ENCODE measurements at places on chromosomes 2 and 18.

GRCh38 chr2:71689393-71689792 is 236.0 kb downstream of the DYSF start:
- no peak for DNase-seq

- no peak for DNase-seq
Measured at GRCh38 chr2:201135386-201135785, 19.4 kb downstream of the CFLAR start.

- no peak for DNase-seq
Measured at GRCh38 chr2:30372826-30373225, 74.2 kb upstream of the LCLAT1 start.

- no peak for DNase-seq
Measured at GRCh38 chr18:784470-785172, 27.4 kb downstream of the YES1 start.

DNA sequence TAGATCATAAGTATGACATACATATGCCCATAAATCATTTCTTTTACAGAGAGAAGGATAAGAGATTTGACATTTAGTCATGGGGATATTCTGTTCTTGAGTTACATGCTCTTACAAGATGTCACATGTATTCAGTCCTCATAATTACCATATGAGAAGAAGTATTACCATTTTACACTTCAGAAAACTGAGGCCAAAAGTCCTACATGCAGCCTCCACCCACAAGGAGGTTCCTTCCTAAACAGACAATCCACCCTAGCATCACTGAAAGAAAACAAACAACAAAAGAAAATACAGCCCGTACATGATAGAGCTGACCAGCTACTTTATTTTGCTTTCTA is 335.1 kb downstream of the SETBP1 start:
- DNase-seq = no peak

- no peak for DNase-seq
Measured at GRCh38 chr2:11019614-11020013, 107.9 kb downstream of the KCNF1 start.

- DNase-seq = no peak
Measured at GRCh38 chr2:187869195-187869594, 315.0 kb upstream of the TFPI start.

- DNase-seq = no peak
Measured at GRCh38 chr18:75335511-75335910, 92.0 kb downstream of the SMIM21 start.

DNA sequence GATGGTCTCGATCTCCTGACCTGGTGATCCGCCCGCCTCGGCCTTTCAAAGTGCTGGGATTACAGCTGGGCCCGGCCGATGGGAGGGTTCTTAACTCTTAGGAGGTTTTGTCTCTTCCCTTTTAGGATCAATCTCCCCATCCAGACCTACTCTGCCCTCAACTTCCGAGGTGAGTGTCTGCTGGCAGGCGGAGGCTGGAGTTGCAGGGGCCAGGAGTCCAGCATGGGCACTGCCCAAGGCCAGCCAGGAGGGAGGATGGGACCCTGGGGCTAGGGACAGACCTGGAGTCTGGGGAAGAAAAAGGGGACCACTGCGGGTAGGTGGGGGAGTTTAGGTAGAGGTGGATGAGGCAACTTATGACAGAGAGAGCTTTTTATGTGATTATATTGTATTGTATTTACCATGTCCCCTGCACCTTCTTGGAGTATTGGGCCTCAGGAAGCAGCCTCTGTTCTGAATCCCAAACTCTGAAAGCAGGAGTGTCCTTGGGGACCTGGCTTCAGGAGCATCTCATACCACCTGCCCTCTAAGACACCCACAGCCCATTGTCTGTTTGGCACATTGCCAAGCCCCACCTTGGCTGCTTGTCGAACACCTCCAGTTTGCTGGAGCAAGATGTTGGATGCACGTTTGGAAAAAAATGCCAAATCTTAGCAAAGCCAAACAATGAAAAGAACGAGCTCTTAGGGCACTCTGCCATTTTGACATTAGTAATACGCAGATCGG is 5.6 kb downstream of the DES start:
- no peak for DNase-seq

DNA sequence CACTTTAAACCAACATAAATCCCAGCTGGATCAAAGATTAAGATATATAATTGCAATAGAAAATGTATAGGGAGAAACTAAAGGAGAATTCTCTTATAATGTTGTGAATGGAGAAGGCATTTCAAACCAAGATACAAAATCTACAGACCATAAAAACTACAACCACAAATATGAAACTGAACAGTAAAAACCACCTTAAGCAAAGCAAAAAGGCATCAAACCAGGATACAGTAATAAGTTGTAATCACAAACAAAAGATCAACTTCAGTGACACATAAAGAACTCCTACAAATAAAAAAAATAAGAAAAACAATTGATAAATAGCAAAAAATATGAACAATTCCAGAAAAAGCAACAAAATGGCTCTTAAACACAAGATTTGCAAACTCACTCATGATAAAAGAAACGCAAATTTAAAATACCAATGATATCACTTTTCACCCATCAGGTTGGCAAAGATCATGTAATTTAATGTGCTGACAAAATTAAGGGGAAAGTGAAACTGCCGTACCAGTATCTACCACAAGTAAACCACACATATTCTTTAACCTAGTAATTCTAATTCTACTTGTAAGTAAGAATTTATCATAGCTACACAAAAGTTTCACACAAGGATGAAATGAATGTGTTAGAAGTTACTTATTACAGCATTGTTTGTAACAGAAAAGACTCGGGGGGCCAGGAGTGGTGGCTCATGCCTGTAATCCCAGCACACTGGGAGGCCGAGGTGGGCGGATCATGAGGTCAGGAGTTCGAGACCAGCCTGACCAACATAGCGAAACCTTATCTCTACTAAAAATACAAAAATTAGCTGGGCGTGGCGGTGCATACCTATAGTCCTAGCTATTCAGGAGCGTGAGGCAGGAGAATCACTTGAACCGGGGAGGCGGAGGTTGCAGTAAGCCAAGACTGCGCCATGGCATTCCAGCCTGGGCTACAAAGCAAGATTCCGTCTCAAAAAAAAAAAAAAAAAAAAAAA is 101.9 kb downstream of the USP34 start:
- no peak for DNase-seq

DNA sequence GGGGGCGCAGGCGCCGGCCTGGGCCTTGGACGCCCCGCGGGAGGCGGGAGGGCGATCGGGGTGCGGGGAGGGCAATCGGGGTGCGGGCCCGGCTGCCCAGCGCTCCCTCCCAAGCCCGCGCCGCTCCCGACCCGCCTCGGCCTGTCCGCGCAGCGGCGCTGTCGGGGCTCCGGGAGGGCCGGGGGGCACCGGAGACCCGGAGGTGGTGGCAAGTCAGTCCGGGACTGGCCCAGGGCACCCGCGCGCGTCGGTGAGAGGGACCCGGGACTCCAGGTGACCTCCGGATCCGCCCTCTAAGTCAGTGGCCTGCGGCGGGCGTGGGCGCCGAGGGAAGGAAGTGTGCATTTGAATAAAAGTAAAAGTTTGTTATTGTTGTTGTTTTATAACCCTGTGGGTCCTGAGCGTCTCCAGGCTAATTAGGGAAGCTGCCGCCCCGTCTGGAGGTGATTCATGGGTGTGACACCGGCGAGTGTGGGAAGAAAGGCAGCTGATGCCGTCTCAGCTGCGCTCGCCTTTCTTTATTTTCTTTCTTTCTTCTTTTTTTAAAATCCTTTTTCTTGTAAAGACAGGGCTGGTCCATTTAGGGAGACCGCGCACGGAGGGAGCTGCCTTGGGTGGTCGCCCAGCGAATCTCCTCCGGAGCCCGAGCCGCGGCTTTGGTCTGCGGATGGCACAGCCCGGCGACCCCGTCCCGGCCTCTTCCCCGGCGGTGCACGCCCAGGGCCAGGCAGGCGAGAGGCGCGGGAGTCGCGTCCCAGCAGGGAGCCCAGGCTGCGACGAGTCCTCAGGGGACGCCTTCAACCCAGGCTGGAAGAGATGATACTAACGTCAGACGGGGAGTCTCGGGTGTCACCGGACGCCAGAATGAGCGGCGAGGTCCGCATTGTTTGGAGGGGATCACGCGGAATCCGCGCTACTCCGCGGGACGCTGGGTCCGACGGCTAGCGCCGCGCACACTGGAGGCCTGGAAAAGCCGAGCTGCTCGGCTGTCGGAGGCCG is 627 bp upstream of the CRACDL start:
- DNase-seq = peak; percentile 74

DNA sequence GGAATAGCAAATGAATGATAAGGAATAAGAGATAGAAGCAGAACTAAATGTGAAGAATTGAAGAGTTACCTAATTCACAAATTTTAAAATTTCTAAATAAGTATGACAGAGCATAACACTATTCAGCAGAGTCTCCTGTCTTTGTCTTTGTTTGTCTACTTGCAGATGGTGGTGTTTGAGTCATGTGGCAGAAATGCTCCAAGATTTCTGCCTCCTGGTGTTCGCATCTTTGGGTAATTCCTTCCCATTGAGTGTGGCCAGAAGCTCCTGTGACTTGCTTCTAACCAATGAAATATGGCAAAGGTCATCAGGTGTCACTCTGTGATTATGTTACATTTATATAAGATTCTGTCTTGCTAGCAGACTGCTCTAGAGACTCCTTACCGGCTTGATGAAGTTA is 45.6 kb upstream of the GALNT3 start:
- no peak for DNase-seq

DNA sequence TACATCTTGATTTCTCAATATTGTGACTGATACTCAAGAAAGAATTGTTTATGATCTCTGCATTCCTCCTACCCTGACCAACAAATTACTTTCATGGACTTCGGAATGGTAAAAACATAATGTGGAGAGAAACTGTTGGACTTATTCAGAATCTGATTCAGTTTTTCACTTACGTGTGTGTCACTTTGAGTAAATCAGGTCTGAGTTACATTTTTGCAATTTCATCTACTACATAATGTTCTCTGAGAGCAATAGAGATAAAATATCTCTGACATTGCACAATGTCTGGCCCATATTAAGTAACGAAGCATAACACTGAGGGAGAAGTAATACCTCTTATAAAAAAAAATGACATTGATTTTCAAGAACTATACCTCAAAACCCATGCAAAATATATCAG is 1337.9 kb upstream of the CHAC2 start:
- no peak for DNase-seq

DNA sequence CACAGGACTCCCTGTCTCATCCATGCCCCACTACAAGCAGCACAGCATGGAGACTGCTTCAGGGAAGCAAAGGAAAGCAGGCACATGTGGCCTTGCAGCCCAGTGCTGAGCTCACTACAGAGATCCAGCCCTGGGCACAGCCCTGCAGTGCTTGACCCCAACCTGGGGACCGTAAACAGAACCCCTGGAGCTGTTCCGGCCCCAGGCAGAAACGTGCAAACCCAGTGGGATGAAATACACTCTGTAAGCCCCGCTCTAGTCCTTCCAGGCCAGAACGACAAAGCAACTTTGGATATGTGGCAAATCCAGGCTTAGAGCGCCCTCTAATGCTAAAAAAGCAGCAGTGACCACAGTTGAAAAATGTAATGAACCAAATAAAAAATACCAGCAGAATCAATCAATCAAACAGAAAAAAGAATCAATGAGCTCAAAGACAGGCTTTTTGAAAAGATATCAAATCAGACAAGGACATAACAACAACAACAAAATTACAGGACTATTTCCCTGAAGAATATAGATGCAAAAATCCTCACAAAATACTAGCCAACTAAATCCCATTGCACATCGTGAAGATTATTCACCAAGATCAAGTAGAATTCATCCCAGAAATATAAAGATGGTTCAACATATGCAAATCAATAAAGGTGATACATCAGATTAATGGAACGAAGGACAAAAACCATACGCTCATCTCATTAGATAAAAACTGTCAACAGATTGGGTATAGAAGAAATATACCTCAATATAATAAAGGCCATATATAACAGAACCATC is 45.6 kb downstream of the ZNF519 start:
- peak; percentile 34 for DNase-seq

GRCh38 chr2:64359892-64360657 is 93.9 kb upstream of the LGALSL start:
- DNase-seq = no peak

DNA sequence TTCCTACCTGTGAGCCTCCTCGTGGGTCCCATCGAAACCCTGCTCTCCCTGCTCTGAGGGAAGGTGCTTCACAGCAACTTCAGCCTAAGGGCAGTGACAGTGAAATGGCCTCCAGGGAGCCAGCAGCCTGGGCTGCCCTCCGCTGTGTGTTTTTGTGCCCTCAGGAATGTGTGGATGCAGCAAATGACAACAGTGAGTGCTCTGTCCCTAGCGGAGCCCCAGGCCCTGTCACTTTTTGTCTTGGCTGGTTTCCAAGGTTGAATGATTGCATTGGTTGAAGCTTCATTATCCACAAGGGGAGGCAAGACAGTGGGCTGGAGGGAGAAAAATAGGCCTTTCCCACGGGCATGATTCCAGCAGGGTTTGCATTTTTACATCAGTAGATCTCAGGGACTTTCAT is 42.9 kb downstream of the STON1 start:
- DNase-seq = no peak

- no peak for DNase-seq
Measured at GRCh38 chr18:74662622-74663021, 65.0 kb downstream of the ZNF407 start.

DNA sequence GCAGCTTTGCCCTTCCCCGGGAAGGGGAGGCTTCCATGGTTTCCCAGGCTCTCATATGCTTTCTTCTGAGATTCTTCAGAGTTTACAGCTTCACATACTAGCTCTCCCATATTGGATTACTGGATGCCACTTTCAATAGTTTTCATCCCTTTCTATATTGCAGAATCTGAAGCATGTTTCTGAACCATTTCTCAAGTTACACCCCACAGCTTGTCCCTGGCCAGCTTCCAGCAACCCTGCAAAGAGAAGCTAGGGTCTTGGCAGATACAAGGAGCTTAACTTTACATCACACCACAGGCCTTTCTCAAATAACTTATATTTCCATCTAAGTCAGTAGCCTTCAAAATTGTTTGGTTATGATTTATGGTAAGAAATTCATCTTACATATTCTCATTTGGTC is 39.6 kb downstream of the LHCGR start:
- DNase-seq = no peak

DNA sequence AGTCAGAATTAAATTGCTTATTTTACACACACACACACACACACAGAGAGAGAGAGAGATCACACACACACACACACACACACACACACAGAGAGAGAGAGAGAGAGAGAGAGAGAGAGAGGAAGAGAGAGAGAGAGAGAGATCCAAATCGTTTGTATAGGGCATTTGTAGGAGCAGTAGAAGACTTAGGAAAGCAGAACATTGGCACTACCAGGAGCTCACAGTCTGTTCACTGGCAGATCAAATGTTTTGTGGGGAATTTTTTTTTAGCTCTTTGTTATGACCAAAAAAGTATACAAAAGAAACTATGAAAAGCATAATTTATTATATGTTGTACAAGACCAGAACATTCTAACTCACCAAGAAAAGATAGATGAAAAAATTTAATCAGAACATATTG is 81.8 kb downstream of the MBD5 start:
- DNase-seq = no peak

GRCh38 chr2:140316345-140316744 is 1536.2 kb upstream of the NXPH2 start:
- no peak for DNase-seq

- DNase-seq = no peak
Measured at GRCh38 chr2:70807102-70807827, 13.1 kb downstream of the CLEC4F start.

- DNase-seq = no peak
Measured at GRCh38 chr2:44799754-44800153, 141.7 kb upstream of the SIX3 start.

GRCh38 chr2:60662781-60663180 is 93.3 kb upstream of the PAPOLG start:
- DNase-seq = no peak

Measured in H1 (cell line).